ENCODE measurements at places on chromosomes 1 and 21. TPM values are rescaled to one million over a fixed set of nuclear protein-coding genes. Genes with fewer than 3 reads are reported as not detected.

GRCh38 chr1:244197851-244198375 is 146.8 kb downstream of the ZBTB18 start:
- no peak overlapping the region for H3K27ac ChIP-seq
- no peak overlapping the region for H3K4me3 ChIP-seq
- H3K36me3 ChIP-seq, result no peaks in the 10 kb centered on the region
- DNase-seq, result no peak
- H3K4me1 ChIP-seq, result no peaks in the 10 kb centered on the region

DNA sequence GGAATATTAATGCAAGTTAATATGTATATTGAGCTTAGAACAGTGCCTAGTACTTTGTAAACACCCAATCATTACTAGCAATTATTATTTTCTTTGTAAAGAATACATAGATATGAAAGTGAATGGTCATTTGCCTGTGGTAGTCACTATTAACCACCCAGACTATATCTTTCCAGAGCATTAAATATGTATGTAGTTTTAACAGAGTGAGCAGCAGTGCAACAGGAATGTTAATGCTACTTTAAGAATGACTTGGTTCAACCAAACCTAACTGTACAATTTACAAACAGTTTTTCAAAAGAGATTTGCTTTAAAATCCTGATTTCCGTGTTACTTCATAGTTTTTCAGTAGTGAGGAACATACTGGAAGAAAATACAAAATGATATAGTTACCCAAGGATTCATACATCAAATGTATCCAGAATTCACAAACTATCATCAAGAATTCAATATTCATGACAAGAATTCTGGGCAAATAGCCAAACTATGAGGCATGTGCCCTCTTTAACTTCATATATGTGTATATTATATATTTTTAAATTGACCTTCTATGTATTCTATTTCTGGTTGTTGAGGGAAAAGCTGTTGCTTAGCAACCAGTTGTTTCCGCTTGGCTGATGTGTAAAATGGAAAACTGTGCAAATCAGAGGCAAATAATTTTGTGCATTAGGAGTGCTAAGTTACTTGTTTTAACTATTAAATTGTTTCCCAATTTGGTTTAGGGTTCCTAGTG is 34.9 kb upstream of the IVNS1ABP start:
- no peak overlapping the region for H3K4me3 ChIP-seq
- no peaks in the 10 kb centered on the region for H3K36me3 ChIP-seq
- DNase-seq, result no peak
- no peaks in the 10 kb centered on the region for H3K4me1 ChIP-seq
- H3K27ac ChIP-seq, result no peak overlapping the region

- H3K4me3 ChIP-seq, result no peak overlapping the region
- no peaks in the 10 kb centered on the region for H3K27me3 ChIP-seq
Measured at GRCh38 chr1:178548108-178548507, 35.2 kb downstream of the TEX35 start.

DNA sequence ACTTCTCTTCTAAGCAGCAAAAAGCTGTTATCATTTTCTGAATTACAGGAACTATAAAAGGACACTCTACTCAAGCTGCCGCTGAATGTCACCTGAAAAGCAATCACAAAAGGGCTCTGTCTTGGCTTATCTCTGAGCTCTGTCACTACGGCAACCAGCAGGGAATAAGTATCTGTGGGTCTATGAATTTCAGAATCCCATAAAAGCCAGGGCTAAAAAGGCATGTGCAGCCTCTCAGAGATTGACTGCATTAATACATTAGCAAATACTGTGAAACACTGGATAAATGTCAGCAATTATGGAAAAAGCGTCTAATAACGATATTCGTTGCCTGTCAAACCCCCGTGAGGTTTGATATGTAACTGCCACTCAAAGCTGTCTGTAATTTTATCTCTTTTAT is 210.2 kb upstream of the DMRTA2 start:
- no peaks in the 10 kb centered on the region for H3K27me3 ChIP-seq
- no peaks in the 10 kb centered on the region for H3K36me3 ChIP-seq
- peak; percentile 39 for DNase-seq
- no peak overlapping the region for H3K4me3 ChIP-seq

Gene PDZK1
- 0.28 TPM for total RNA-seq

Gene TMEM50B
- 21.5 TPM for total RNA-seq

- DNase-seq, result no peak
- H3K4me3 ChIP-seq, result no peak overlapping the region
- H3K27me3 ChIP-seq, result no peaks in the 10 kb centered on the region
- no peaks in the 10 kb centered on the region for H3K36me3 ChIP-seq
- H3K27ac ChIP-seq, result no peak overlapping the region
Measured at GRCh38 chr1:41689139-41689538, 204.7 kb upstream of the EDN2 start.

Gene OR2L8
- total RNA-seq, result not detected

GRCh38 chr1:36625253-36625934 is 142.7 kb upstream of the CSF3R start:
- no peak overlapping the region for H3K4me3 ChIP-seq
- no peak overlapping the region for H3K27ac ChIP-seq
- H3K27me3 ChIP-seq, result no peaks in the 10 kb centered on the region
- peaks cover 17% of the 10 kb centered on the region for H3K4me1 ChIP-seq
- no peak for DNase-seq

- DNase-seq, result no peak
- H3K4me1 ChIP-seq, result peaks cover 5% of the 10 kb centered on the region
- H3K27me3 ChIP-seq, result no peaks in the 10 kb centered on the region
Measured at GRCh38 chr21:45861156-45861870, 120.3 kb upstream of the COL6A1 start.

- no peak overlapping the region for H3K4me3 ChIP-seq
- H3K36me3 ChIP-seq, result no peaks in the 10 kb centered on the region
- DNase-seq, result no peak
- H3K27ac ChIP-seq, result no peak overlapping the region
- no peaks in the 10 kb centered on the region for H3K4me1 ChIP-seq
Measured at GRCh38 chr1:192461684-192462083, 113.9 kb upstream of the RGS1 start.

Gene CFAP126
- total RNA-seq, result not detected

DNA sequence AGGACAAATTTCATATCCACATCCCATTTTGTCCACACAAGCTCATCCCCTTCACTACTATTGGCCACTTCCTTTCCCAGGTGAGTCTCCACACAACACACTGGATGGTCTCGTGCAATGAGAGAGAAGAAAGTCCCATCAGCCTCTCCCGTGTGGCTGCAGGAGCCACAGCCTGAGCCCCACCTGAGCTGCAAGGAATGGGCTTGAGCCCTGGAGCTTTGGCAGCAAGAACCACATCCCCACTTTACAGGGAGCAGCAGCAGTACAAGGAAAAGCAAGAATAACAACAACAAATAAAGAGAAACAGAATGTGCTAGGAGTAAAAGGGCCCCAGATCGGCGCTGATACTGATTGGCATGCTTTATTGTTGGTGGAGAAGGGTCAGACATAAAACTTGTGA is 117.7 kb downstream of the TPTE start:
- H3K36me3 ChIP-seq, result peaks cover 5% of the 10 kb centered on the region
- no peak overlapping the region for H3K27ac ChIP-seq
- DNase-seq, result no peak
- no peaks in the 10 kb centered on the region for H3K27me3 ChIP-seq
- no peak overlapping the region for H3K4me3 ChIP-seq

Gene WARS2
- total RNA-seq, result 13.5 TPM

DNA sequence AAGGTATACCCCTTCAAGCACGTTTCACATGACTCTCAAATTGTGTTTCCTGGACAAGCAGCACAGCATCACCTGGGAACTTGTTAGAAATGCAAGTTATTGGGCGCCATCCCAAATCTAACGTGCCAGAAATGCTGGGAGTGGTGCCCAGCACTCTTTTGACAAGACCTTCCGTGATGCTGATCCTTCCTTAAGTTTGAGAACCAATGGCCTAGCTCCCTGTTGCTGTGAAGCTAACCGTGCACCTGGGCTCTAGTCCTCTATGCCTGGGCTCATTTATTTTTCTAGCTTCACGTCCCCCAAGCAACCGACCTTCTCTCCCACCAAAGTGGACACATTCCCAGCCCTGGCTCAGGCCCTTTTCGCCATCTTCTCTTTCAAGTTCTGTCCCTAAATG is 4.3 kb downstream of the BEST4 start:
- peak overlapping the region; percentile 40 for H3K4me3 ChIP-seq
- DNase-seq, result no peak
- no peaks in the 10 kb centered on the region for H3K36me3 ChIP-seq
- no peak overlapping the region for H3K27ac ChIP-seq
- H3K27me3 ChIP-seq, result peaks cover 36% of the 10 kb centered on the region

- no peaks in the 10 kb centered on the region for H3K36me3 ChIP-seq
- H3K4me1 ChIP-seq, result peaks cover 30% of the 10 kb centered on the region
- H3K27me3 ChIP-seq, result no peaks in the 10 kb centered on the region
- H3K27ac ChIP-seq, result no peak overlapping the region
Measured at GRCh38 chr1:63615768-63616420, 22.7 kb downstream of the PGM1 start.

DNA sequence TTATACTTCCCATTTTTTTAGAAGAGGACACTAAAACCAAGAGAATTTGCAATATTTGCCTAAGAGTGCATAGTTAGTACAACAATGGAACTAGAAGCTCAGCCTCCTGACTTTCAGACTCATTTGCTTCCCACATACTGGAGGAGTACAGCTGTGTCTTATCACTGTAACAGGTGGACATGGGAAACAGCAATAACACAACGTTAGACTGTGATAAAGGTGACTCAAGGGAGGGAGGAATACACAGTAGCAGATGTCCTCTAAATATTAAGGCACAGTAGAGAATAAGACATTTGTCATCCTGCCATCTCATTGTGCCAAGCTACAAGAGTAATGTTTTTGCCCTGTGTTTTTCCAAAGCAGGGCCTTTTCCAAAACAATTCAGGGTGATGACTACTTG is 55.4 kb upstream of the JAK1 start:
- no peak overlapping the region for H3K4me3 ChIP-seq

DNA sequence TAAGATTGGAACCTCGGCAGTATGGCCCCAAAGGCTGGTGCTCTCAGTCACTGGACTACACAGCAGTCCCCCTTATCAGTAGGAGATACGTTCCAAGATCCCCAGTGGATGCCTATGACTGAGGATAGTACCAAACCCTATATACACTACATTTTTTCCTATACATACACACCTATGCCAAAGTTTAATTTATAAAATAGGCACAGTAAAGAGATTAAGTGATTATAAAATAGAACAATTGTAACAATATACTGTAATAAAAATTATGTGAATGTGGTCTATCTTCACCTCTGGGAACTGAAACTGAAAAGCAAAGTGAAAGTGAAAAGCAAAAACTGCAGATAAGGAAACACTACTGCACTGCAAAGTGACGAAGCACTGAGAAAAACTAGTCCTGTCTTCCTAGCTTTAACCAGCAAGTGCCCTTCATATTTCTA is 96.8 kb downstream of the INTS7 start:
- H3K27ac ChIP-seq, result no peak overlapping the region
- no peaks in the 10 kb centered on the region for H3K36me3 ChIP-seq
- H3K4me1 ChIP-seq, result no peaks in the 10 kb centered on the region
- no peak for DNase-seq
- H3K4me3 ChIP-seq, result no peak overlapping the region
- H3K27me3 ChIP-seq, result no peaks in the 10 kb centered on the region

- H3K4me1 ChIP-seq, result no peaks in the 10 kb centered on the region
- no peak overlapping the region for H3K4me3 ChIP-seq
- H3K27ac ChIP-seq, result no peak overlapping the region
- DNase-seq, result no peak
- no peaks in the 10 kb centered on the region for H3K36me3 ChIP-seq
Measured at GRCh38 chr21:25400427-25400826, 206.9 kb downstream of the MRPL39 start.

Gene NPR1
- 0.19 TPM for total RNA-seq
